HS-27A (cell line): ENCODE measurements at places on chromosomes 16 and 17.

DNA sequence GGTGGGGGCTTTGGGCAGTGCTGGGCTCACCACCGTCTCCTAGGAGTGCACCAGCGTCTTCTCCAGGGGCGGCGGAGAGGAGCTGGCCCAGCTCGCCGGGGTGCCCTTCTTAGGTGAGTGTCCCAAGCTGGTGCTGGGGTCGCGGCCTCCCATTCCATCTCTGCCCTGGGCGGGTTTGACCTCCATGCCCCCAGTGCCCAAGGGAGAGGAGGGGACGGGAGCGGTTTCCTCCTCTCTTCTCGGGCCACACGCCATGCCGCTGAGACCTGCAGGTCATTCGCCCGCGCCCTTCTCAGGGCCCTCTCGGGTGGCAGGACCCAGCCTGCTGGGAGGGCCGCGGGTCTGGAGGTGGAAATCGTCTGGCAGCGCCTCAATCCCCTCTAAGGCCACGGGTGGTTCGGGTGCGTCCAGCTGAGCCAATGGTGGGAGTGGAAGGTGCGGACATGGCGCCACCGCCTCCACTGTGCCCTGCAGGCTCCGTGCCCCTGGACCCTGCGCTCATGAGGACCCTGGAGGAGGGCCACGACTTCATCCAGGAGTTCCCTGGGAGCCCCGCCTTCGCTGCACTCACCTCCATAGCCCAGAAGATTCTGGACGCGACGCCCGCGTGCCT is 5.3 kb downstream of the IGFALS start:
- no peak for DNase-seq

DNA sequence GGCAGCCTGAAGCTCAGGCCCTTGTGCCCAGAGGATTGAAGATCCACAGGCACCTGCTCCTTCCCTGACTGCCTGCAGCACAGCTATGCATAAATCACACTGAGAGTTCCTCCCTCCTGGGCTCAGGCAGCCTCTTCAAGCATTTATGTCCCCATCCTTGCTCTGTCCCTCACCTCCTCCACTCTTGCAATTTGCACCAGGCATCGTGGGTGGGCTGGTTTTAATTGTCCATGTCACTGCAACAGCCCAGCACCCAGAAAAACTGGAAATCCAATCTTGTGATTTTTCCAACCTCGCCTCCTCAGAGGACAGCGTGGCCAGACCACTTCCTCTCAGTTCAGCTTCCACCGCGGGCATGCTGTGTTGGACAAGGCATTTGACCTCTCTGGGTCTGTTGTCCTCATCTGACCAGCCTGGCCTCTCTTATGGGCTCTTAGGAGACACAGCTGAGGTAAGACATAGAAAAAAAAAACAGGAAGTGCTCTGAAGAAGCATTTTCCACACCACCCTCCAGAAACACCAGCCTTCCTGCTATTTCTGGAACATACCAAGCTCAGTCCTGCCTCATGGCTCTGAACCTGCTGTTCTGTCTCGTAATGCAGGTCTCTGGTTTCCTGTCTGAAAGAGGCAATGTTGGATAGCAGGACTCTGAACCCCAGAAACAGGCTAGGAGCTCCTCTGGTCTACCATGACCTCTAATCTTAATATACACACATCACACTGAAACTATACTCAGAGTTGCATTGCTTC is 8.3 kb downstream of the TMEM114 start:
- DNase-seq = no peak

GRCh38 chr17:77405867-77406732 is 265.3 kb downstream of the SEC14L1 start:
- no peak for DNase-seq

GRCh38 chr16:17939122-17939536 is 397.4 kb downstream of the NPIPA8 start:
- DNase-seq = no peak

- DNase-seq = no peak
These were observed 53.2 kb downstream of the SMG6 start for GRCh38 chr17:2250140-2251095.

- DNase-seq = no peak
These were observed 398.6 kb downstream of the CPPED1 start for GRCh38 chr16:12405089-12405488.

- no peak for DNase-seq
These were observed 116.5 kb upstream of the AXIN2 start for GRCh38 chr17:65677932-65678331.

DNA sequence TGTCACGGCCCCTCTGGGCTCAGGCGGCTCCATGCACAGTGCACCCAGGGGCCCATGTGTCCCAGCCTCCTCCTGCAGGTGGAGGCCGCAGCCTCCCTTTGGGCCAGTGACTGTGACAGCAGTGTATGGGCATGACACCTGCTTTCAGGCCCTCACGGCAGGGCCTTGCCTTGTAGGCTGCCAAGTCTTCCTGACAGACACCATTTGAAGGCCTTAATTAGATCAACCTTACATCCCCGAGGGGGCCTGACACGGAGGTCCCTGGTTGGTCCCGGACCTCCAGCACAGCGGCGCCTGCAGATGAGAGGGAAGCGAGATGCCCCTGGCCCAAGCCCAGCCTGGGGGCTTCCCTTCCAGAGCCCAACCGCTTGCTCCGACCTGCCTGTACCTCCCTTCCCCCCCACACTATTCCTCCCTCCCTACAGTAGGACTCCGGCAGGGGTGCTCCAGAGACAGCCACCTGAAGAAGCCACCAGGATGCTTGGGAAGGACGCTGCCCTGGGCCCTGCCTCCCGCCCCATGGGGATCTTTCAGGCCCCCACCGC is 31.9 kb downstream of the BAIAP2 start:
- no peak for DNase-seq

- DNase-seq = no peak
These were observed at the start of gene NEURL4 for GRCh38 chr17:7328840-7329373. Gene NEURL4 (minus strand): TSS chr17:7329335. CDS start chr17:7329312, 23 bp downstream.

- no peak for DNase-seq
These were observed 34.6 kb upstream of the TAC4 start for GRCh38 chr17:49882434-49882833.

- no peak for DNase-seq
These were observed 64.7 kb downstream of the TOM1L2 start for GRCh38 chr17:17907469-17907868.

DNA sequence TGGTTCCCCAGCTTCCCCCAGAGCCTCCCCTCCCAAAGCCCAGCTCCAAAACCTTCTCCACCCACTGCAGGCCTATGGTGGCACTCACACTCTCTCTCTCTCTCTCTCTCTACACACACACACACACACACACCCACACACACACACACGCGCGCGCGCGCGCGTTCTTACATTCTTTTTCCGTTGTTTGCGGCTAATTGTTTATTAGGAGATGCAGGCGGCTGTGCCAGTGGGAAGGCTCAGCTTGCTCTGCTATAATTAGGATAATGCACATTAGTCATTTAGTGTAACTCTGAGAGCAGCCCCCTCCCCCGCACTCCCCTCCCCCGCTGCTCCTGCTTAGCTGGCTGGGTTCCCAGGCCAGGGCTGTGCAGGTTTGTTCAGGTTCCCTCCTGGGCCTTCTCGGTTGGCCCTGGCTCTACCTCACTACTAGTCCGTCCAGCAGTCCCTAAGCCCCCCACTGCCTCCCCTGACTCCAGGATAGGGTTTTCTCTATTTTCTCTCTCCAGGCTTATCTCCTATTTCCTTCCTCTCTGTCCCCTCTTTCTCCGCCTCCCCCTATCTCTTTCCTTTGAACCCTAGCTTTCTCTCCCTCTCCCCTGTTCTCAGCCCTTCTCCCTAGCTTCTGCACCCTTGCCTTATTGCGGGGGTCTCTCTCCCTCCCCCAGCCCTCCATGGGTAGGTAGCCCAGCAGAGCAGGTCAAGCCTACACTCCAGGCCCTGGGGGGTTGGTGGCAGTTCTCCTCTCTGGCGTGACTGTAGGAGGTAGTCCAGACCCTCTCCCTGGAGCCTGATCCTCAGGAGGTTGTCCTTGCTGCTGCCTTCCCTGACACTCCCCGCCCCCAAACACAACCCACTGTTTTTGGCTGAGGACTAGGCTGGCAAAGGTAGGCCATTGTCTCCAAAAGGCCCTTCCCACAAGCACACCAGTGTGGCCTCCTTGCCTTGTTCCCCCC is 34.0 kb downstream of the TMEM132E start:
- no peak for DNase-seq

GRCh38 chr17:11719203-11719602 is 120.9 kb downstream of the DNAH9 start:
- DNase-seq = no peak

DNA sequence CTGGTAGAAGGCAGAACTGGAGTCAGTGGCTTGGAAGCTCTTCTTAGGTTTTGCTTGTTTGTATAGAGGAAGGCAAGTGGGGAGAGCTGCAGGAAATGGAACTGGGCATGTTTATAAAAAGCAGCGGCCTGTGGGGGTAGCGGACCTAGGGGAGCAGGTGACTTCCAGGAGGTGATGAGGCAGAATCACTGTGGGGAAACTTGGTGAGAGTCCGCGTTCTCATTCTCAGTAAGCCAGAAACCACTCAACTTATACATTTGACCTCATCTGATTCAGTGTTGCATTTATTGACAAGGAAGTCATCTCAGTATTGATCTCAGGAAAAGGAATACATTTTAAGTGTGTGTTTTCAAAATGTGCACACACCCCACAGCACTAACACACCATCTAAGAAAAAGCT is 299.8 kb downstream of the CNTNAP4 start:
- DNase-seq = no peak

DNA sequence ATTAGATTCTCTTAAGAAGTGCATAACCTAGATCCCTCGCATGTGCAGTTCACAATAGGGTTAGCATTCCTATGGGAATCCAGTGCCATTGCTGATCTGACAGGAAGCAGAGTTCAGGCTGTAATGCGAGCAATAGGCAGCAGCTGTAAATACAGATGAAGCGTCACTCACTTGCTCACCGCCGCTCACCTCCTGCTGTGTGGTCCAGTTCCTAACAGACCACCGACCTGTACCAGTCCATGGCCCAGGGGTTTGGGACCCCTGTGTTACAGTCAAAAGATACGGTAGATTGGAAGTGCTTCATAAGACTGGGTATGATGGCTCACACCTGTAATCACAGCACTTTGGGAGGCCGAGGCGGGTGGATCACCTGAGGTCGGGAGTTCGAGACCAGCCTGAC is 2.8 kb downstream of the STAT5A start:
- DNase-seq = no peak

GRCh38 chr16:11636172-11636721 is 32.0 kb upstream of the SNN start:
- DNase-seq = no peak

GRCh38 chr17:47665655-47666054 is 15.9 kb downstream of the KPNB1 start:
- no peak for DNase-seq

- no peak for DNase-seq
These were observed 18.6 kb downstream of the FLOT2 start for GRCh38 chr17:28878981-28879380.

DNA sequence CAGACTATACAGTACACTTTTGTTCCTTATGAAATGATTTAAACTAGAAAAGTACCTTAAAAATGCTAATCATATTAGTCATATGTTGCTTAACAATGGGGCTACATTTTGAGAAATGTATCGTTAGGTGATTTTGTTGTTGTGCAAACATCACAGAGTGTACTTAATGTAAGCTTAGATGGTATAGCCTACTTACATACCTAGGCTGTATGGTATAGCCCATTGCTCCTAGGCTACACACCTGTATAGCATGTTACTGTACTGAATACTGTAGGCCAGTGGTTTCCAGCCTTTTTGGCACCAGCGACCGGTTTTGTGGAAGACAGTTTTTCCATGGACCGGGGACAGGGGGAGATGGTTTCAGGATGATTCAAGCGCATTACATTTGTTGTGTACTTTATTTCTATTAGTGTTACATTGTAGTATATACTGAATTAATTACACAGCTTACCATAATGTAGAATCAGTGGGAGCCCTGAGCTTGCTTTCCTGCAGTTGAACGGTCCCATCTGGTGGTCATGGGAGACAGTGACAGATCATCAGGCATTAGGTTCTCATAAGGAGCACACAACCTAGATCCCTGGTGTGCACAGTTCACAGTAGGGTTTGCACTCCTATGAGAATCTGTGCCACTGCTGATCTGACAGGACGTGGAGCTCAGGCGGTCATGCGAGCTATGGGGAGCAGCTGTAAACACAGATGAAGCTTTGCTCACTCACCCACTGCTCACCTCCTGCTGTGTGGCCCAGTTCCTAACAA is 35.0 kb upstream of the MRC2 start:
- DNase-seq = no peak

GRCh38 chr17:49565948-49566491 is 9.7 kb upstream of the NXPH3 start:
- no peak for DNase-seq

GRCh38 chr16:77433146-77433545 is 1.7 kb downstream of the ADAMTS18 start:
- no peak for DNase-seq

- no peak for DNase-seq
These were observed 14.4 kb downstream of the CHCT1 start for GRCh38 chr17:60436676-60437075.

- DNase-seq = no peak
These were observed 63.4 kb downstream of the BRIP1 start for GRCh38 chr17:61799812-61800484.

- no peak for DNase-seq
These were observed 52.6 kb downstream of the CCDC57 start for GRCh38 chr17:82160075-82160474.

GRCh38 chr17:74579900-74580299 is 12.2 kb downstream of the CD300LD start:
- DNase-seq = no peak

- DNase-seq = no peak
These were observed 30.0 kb downstream of the SOX9 start for GRCh38 chr17:72150632-72151460.

DNA sequence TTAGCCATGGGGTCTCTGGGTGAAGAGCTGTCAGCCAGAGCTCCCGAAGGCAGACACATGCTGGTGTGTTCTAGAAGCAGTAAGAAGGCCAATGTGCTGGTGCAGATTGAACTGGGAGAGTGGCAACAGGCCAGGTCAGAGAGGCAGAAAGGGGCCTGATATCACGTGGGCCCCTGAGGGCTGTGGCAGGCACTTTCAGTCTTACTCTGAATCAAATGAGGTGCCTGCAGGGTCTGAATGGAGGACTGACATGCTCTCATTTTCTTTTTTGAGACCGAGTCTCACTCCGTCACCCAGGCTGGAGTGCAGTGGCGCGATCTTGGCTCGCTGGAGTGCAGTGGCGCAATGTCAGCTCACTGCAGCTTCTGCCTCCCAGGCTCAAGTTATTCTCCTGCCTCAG is 293.8 kb downstream of the ABCC12 start:
- no peak for DNase-seq

- DNase-seq = no peak
These were observed 33.3 kb downstream of the GLG1 start for GRCh38 chr16:74573622-74574021.

GRCh38 chr17:82907797-82908542 is 68.1 kb upstream of the ZNF750 start:
- DNase-seq = no peak

- DNase-seq = no peak
These were observed 29.0 kb downstream of the FCSK start for GRCh38 chr16:70483426-70483825.

GRCh38 chr16:85699628-85700027 is 10.9 kb upstream of the GINS2 start:
- no peak for DNase-seq

DNA sequence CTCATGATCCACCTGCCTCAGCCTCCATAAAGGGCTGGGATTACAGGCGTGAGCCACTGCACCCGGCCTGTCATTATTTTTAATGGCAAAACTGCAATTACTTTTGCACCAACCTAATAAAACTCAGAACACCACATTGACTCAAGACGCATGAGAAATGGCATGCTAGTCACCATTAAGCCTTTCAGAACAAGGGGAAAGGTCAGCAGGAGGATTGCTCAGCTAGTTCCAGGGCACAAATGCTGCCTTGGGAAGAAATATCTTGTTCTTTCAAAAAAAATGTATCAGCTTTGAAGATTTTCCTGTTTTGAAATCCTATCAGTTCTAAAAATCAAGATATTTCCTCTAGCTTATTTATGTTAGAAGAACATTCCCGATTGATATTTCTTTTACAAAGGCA is 32.4 kb upstream of the CDYL2 start:
- DNase-seq = no peak
